ENCODE measurements at places on chromosomes 5 and 9.

DNA sequence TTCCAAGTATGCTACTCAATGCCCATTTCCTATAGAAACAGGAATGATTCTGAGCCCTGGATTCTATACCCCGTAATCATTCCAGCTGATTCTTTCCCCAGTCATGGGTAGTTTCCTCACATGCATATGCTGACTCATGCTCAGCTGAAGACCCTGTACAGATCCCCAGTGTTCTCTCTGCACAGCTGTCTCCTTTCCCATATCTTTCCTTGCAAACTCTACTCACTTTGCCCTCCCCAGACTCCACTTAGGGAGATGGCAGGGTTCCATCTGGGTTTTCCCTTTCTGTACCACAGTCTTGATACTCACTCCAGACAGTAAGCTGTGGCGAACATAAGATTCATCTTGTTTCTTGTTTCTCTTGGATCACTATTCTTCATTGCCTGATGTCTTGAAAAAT is 357.6 kb downstream of the RAB3C start:
- peak; percentile 78 for DNase-seq

DNA sequence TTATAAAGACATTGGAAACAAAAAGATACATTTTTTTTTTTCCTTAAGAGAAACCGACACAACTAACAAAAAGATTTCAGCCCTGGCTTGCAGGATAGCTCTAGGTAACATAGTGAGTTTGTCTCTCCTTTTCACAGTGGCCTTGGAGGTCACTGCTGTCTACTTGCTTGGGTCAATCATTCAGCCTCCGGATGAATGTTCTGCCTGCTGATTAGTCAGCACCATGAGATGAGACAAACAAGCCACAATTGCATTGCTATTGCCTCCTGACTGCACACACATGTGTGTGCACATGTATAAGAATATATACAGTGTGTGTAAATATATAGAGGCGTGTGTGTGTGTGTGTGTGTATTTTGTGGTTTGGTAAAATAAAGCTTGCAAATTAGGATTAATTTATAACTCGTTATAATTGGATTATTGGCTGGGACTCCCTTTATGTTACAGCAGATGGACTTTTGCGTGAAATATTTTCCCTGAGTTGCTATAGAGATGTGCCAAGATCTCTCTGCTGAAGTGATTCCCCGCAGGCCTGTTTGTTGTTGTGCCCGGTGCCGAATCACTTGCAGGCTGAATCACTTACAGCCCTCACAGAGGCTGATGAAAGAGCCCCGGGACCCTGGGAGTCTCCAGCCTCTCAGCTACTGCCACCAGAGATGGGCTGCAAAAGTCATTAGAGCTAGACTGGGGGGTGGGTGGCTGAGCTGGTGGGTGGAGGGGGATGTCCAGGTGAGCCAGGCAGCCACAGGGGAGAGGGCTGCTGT is 161.2 kb downstream of the FGF18 start:
- no peak for DNase-seq

DNA sequence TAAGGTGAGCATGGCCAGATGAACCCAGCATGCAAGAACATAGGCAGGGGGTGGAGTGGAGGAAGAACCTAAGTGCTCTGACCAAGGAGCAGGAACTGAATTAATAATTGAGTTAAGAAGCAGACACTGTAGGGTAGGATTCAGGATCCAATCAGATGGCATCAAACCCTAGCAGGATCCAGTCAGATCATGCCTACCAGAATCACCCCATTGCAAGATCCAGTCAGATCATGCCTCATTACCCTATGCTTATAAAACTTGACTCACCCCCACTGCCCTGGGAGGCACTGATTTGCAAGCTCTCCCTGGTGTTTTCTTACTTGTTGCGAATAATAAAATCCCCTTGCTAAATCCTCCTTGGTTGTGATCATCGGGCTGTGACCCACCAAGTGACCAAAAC is 19.7 kb downstream of the TUSC1 start:
- no peak for DNase-seq

- DNase-seq, result no peak
Observed at GRCh38 chr5:128334010-128334716, 203.9 kb downstream of the FBN2 start.

DNA sequence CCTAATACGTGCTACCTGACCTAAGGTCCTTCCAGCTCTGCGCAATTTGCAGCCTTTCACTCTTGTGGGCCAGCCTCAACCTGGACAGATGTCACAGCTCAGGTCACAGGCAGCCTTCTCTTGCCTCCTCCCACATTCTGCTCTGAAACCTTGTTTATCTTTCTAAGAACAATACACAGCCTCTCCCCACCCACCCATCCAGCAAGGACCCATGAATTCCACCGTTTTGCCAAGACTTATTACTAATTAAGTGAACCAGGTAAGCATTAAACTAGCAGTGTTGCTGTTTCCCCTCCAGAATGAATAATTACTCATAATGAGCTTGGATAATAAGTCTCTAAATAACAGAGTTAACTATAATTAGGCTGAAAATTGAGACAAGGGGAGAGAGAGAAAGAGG is 11.0 kb downstream of the FABP6 start:
- no peak for DNase-seq

- peak; percentile 72 for DNase-seq
Observed at GRCh38 chr5:124963236-124963919, 216.9 kb upstream of the ZNF608 start.

- DNase-seq, result peak; percentile 76
Observed at GRCh38 chr5:143128412-143129071, 274.9 kb downstream of the NR3C1 start.

DNA sequence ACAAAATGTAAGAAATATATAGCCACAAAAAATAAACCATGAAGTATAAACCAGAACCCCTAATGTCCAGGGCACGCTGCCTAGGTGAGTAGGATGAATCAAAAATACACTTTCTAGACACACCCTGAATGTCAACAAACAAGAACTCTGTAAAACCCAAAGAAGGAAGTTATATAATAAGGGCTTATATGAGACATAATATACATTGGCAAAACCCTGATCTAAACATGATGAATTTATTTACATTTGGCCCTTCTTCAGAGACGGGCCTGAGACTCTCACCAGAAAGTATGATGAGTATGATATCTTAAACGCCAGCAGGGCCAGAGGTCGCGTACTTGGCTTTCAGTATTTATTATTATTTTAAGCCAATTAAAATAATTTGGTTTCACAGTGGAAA is 125.1 kb upstream of the FST start:
- no peak for DNase-seq

DNA sequence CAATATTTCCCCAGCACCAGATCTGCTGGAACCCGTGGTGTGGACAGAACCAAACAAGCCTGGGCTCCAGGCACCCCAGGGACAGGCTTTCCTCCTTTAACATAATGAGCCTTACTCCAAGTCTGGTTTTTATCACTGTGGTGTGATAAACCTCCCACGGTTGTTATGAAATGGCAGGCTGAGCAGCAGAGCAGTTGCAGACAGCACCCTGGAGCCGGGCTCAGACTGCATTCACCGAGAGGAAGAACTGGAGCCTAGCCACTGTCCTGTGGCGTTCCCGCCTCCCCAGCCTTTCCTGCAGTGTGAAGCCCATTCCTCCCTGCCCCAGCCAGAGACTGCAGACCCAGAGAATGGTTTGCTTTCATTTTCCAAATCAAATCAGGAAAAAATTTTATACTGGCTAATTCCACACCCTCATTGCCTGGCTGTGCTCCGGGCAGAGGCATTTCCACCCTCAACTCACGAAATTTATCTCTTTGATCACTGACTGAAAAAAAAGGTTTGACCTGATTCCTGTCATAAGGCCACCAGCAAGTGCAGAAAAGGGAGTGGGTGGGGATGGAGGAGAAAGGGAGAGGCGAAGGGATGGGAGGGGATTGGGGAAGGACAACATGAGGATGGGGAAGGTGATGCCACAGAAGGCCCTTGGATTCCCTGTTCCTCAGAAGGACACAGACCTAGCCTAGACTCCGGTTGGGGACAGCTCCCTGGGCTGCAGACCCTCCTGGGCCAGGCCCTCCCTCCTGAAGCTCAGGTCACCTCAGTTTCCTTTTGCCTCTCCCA is 18.9 kb downstream of the IPPK start:
- DNase-seq, result no peak

- no peak for DNase-seq
Observed at GRCh38 chr5:122164831-122165558, 35.6 kb downstream of the ZNF474 start.

GRCh38 chr9:93575796-93576257 is 557 bp upstream of the PHF2 start:
- peak; percentile 72 for DNase-seq

- DNase-seq, result no peak
Observed at GRCh38 chr5:74072646-74073045, 446.6 kb downstream of the ARHGEF28 start.

DNA sequence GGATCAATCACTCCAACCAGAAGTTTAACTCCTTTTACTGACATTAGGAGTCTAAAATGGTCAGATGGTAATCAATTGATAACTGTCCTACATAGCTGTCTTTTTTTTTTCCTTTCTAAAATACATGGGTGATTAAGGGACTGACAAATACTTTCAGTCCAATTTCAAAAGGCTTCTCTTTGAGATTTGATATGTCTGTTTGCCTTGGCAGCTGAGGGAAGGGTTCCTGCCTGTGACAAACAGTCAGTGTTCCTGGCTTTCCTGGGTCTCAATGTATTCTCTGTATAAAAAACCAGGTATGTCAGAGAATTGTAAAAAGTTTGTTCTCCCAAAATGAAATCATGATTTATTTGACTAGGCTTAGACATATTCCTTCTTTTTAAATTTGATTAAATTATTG is 84.5 kb downstream of the MEGF10 start:
- DNase-seq, result no peak

GRCh38 chr5:39108987-39109386 is 34.8 kb upstream of the RICTOR start:
- DNase-seq, result no peak

DNA sequence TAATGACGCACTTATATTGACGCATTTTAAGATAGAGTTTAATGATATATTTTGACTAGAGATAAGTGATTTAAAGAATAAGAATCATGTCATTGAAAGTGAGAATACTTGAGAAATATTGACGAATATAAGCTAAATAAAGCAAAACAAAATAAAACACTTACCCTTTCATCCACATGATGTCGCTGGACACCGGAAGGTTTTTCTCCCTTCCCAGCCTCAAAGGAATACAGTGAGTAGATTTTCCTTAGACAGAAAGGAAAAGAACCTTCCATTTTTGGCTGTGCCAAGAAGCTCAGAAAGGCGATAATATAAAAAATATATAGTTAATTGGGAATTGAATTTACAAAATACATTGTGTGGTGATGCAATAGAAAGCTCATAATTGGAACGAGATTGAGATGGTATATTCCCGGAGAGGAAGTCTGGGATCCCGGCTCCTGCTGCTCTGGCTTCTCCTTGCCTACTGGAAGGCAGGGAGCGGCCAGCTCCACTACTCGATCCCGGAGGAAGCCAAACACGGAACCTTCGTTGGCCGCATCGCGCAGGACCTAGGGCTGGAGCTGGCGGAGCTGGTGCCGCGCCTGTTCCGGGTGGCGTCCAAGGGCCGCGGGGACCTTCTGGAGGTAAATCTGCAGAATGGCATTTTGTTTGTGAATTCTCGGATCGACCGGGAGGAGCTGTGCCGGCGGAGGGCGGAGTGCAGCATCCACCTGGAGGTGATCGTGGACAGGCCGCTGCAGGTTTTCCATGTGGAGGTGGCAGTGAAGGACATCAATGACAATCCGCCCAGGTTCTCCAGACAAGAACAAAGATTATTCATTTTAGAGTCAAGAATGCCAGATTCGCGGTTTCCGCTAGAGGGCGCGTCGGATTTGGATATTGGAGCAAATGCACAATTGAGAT is at the start of gene PCDHA5:
Gene PCDHA5 (plus strand): TSS at position 239 of the 906 bp plus-strand sequence.
- peak; percentile 25 for DNase-seq

DNA sequence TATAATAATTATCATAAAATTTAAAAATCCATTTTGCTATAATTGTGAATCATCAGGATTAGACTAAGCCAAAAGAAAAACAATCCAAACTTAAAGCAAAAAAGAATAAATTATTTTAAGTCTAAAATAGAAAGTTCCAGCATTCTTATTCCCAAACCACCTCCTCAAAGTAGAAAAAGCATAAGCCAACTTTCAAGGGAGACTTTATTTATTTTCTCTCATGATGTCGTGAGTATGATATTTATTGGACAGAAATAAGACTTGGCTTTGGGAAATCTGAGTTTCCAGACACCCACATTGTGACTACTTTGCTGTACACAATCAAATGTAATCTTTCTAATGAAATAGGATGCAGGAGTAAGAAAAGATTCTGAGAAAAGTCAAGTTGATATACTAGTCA is 372.1 kb downstream of the MTRR start:
- no peak for DNase-seq

DNA sequence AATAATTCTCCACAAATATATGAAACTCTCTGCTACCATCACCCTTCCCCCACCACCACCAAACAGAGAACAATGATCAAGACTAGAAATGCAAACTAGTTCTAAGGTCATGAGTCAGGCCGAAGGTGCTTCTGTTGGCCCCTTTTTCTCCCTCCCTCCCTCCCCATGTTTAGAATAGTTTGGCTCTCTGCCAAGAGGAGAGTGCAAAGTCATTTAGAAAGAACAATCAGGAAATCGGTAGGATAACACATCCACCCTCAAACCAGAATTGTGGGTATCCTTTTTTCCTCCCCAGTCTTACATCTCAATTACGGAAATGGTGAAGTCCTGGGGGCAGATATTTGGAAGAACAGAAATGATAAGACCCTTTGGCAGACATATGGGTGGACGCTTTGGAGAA is 170.1 kb downstream of the SLF1 start:
- no peak for DNase-seq

DNA sequence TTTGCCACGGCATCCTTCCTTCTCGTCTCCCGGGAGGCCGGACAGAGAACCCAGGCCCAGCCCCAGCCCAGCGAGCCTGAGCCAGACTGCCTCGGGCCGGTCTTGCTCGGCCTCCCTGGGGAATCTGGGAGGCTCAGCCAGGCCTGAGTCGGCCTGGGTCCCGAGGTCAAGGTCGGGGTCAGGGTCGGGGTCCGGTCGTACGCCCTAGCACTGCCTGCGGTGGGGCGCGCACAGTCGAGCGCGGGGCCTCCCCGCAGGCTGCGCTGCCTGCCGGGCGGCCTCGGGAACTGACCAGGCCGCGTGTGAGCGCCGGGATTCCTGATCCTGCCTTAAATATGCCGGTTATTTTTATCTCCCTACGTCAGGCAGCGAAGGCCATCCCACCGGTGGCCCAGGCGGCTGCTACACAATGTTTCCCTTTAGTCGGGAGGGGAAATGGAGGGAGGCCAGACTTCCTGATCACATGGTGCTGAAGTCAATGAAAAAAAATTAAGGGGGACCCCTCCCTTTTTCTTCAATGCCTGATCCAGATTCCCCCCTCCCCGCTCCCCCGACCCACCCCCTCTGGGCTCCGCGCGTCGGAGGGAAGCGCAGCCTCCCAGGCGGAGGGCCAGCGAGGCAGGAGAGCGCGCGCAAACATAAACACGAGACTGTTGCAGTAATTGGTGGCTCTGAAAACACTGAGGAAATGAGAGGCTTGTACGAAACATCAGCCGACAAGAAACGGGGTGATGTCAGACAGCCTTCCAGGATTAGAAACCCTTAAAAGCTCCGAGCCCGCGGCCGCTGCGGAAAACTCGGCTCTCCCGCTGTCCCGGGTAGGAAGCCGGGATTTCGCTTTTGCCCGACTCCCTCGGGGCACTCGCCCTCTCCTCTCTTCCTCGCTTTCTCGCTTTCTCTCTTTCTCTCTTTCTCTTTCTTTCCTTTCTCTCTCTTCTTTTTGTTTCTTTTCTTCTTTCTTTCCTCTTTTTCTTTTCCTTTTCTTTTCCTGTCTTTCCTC is 148.2 kb upstream of the KLF4 start:
- DNase-seq, result peak; percentile 95

All from SJCRH30 (cell line).